Omental fat pad (tissue), 4 donors: ENCODE measurements at places on chromosomes 1 and 21. TPM values are rescaled to one million over a fixed set of nuclear protein-coding genes. Genes with fewer than 3 reads are reported as not detected.

DNA sequence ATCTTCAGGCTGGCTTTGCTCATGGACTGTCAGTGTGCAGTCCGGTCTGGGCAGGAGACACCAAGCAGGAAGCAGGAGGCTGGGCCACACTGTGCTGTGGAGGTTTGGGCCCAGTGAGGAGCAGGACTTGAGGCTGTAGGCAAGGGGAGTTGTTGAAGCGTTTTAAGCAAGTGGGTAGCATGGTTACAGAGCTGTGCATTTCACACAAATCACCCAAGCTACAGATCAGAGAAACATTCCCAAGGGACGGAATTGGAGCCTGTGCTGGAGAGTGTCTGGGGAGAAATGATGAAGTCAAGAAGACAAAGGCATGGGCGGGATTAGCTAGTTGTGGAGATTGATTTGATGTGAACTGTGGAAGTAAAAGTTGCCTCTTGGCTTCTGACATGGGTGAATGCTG, 60.9 kb downstream of the KIF21B start:
- no peak for DNase-seq

HPDL gene
- not detected for total RNA-seq

SEMA4A gene
- total RNA-seq, result 35.1 TPM

DNA sequence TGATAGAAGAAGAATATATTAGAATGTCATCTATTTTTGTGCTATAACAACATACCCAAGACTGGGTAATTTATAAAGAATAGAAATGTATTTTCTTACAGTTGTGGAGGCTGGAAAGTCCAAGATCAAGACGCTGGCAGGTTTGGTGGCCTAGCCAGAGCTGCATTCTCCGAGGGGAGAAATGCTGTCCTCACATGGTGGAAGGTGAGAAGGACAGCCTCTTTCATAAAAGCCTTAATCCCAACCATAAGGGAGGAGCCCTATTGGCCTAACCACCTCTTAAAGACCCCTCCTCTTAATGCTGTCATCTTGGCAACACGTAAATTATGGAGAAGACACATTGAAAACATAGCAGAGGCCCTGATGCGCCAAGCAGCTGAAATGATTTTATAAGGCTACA, 60.1 kb upstream of the KAZN start:
- DNase-seq, result no peak

ZBTB18 gene
- 7.0 TPM for total RNA-seq

DNA sequence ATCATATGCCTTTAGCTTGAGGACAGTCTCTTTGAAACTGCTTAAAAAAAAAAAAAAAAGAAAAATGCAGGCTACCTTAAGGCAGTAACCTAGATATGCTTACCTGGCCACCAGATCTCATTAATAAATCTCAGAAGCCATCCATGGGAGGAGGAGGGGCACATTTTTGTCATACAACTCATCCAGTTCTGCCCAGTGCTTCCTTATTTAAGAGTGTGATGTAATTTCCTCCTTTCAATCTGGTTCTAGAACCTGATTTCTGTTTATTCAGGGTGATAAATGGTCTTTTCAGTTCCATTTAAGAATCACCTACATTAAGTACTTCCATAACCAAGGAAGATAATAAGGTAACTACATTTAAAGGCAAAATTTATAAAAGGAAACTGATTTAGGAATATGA, 6.1 kb downstream of the ERRFI1 start:
- no peak for DNase-seq

- DNase-seq, result no peak
These were observed 49.8 kb upstream of the GNG12 start for GRCh38 chr1:67883069-67883468.

- no peak for DNase-seq
These were observed 130.5 kb downstream of the TOMM20 start for GRCh38 chr1:234997896-234998741.

GRCh38 chr21:29243188-29243587, 55.5 kb upstream of the BACH1 start:
- DNase-seq, result no peak

SNRPE gene
- total RNA-seq, result 26.3 TPM

GRCh38 chr1:230112131-230112701, 45.2 kb downstream of the GALNT2 start:
- DNase-seq, result no peak

- DNase-seq, result no peak
These were observed 281.1 kb upstream of the CXADR start for GRCh38 chr21:17231771-17232170.

DNA sequence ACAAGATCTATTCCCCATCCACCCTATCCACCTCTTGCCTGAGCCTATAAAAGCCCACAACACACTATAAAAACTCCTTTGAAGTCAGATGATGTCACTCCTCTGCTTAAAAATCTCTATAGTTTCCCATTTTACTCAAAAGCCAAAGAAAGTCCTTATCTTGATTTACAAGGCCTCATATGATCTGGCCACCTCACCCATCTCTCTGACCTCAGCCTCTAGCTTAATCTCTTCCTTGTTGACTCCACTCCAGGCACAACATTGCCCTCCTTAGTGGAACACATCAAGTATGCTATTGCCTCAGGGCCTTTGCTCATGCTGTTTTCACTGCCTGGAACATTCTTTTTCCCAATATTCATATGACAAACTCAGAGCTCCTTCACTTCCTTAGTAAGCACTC, 33.3 kb downstream of the ZNF281 start:
- DNase-seq, result no peak

- no peak for DNase-seq
These were observed 16.9 kb upstream of the RAB3B start for GRCh38 chr1:52007215-52008002.

DNA sequence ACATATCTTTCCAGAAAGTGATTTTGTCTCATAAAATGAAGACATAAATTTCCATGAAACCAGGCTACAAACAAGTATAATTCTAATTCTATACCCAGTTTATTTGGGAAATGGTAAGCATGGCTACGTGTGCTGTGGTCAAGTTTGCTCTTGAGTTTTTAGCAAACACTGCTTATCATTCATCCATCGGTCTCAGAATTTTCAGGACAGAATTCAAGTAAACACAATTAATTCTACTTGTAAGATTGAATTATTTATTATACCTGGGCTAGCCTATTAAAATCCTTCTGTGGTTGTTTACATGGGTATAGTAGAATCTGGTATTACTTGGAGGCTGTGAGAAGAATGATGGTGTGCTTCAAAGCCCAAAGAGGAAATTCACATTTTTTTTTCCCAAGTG, 68.3 kb downstream of the CHIA start:
- no peak for DNase-seq

GRCh38 chr1:57860325-57860724, 436.5 kb upstream of the DAB1 start:
- DNase-seq, result no peak

IGSF9 gene
- 9.4 TPM for total RNA-seq

ERG gene
- 63.7 TPM for total RNA-seq

GRCh38 chr1:197781968-197782721, 6.9 kb upstream of the DENND1B start:
- DNase-seq, result no peak

DNA sequence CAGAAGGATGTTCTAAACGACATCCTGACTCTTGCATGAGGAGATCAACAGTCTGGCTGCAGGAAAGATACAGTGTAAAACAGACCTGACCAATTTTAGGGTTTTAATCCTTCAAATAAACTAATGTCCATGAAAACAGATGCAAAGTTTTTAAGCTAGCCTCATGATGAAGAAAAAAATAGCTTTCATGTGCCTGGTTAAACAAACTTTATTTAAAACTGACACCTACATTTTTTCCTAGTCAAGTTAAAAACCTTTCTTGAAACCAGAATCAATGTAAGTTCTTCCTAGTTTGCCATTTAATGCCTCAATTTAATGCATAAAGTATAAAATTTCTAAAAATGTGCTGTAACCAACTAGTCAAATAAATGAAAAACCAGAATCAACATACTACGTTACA, 2.9 kb downstream of the WDR26 start:
- DNase-seq, result no peak

DNA sequence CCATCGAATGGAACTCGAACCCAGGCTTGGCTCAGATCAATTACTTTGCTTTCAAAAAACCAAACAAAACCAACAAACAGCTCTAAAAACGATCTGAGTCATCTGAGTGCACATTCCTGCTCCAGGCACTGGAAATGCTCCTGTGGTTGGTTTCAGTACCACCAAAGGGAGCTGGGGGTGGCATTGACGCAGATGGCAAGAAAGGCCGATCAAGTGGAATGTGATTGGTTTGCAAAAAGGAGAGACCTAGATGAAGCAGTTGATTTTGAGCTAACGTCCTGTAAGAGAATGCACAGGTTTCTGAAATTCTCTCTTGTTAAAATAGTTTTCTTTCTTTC, 39.5 kb downstream of the PIK3CD start:
- no peak for DNase-seq

TP73 gene
- not detected for total RNA-seq
